ENCODE measurements at places on chromosomes 1 and 21.
A peak's percentile ranks its signal among the peaks of the same experiment; 100 is the strongest.

- no peak for DNase-seq
Observed at GRCh38 chr1:84803604-84804003, 89.4 kb downstream of the LPAR3 start.

GRCh38 chr21:25626757-25627156, 12.3 kb upstream of the JAM2 start:
- DNase-seq = no peak

DNA sequence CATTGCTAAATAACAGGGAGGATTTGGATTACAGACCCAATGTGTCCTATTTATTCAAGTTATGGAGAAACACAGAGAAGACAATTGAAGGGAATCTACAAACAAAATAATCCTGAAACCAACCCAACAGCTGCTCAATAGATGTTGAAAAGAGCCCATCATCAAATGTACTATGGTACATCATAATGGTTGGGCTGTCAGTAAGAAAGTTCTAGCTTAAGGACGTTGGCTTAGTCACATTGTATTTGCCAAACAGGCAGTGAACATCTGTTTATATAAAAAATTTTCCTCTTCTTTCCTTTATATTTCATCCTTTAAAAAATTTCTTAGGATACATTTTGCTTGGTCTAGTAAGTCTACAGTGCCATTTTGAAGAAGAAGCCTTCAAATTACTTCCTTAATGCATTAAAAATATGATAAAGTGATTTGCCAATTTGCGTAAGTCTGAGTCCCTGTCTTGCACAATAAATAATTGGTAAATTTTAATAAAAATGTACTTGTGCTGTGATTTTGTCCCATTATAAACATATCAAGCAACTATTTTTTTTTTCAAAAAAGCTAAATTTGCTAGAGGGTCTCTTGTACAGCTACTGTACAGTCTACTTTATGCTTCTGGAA, 14.4 kb downstream of the MAP3K7CL start:
- peak; percentile 31 for DNase-seq

GRCh38 chr21:25179116-25179515, 428.2 kb downstream of the MRPL39 start:
- DNase-seq = no peak

- peak; percentile 53 for DNase-seq
Observed at GRCh38 chr1:9101510-9102146, 27.3 kb downstream of the GPR157 start.

GRCh38 chr1:209420276-209420675, 163.2 kb upstream of the CAMK1G start:
- no peak for DNase-seq

GRCh38 chr1:16258591-16259135, 21.7 kb upstream of the CPLANE2 start:
- DNase-seq = no peak

- no peak for DNase-seq
Observed at GRCh38 chr21:13368200-13368599, 241.4 kb upstream of the POTED start.

- peak; percentile 50 for DNase-seq
Observed at GRCh38 chr21:17802572-17802971, 16.6 kb downstream of the C21orf91 start.

- DNase-seq = no peak
Observed at GRCh38 chr1:56547977-56548376, 31.4 kb downstream of the PLPP3 start.

GRCh38 chr1:235411489-235412486, 44.6 kb downstream of the TBCE start:
- DNase-seq = no peak

- no peak for DNase-seq
Observed at GRCh38 chr1:51794260-51794659, 84.3 kb downstream of the NRDC start.

- no peak for DNase-seq
Observed at GRCh38 chr21:43277481-43278351, 108.9 kb downstream of the CRYAA start.

- DNase-seq = no peak
Observed at GRCh38 chr1:100578201-100578600, 40.3 kb downstream of the GPR88 start.

All from A673 (cell line).